ENCODE measurements at places on chromosomes 3 and 15.

GRCh38 chr3:177195242-177195991, 1.9 kb downstream of the TBL1XR1 start:
- no peak for DNase-seq

GRCh38 chr15:27175472-27176153, 204.6 kb downstream of the GABRG3 start:
- DNase-seq = no peak

DNA sequence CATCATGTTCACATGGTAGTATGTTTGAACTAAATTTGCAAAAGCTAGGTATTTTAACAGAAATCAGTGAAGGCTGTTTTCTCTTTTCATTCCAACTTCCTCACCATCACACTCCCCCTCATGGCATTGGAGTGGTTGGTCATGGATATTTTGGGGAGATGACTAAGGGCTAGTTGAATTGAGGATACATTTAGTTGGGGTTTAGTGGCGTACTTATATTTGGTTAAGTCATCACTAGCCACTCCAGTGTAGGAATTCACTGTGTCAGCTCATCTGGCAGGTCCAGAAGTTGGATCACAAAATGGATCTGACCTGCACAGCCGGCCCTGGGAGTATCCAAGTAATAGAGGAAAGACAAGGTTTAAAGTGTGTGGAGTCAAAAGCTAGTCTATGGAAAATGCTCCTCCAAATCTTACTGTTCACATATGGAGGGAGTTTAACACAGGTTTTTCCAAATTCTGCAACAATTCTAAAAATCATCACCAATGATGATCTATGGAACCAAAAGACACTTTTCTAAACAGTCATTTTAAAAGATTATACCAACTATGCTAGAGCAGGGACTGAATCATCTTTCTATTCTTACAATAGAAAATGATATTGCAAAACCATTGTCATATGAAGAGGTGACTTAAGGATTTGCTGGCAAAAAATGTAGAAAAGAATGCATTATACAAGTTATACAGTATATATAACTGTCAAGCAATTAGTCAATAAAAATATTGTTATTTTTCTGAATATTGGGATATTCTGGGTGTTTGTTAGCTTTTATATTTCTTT, 247.8 kb upstream of the PEX5L start:
- no peak for DNase-seq

GRCh38 chr3:10356461-10356981, 35.6 kb upstream of the SEC13 start:
- DNase-seq = no peak

DNA sequence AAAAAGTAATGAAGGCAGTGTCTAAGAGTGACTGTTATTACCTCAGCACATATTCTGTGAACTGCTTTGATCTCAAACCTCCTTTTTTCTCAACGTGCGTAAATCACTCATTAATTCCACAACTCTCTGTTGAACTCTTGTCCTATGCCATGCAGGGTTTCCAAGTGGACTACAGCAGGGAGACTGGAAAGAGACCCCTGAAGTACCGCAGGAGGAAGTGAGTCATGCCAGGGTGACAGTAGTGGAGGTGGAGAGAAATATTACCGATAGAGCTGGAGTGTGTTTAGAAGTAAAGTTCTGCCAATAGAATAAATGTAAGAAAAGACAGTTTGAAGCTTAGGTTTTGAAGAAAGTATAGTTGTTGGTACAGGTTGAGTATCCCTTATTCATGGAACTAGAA, 908.9 kb downstream of the ROBO1 start:
- DNase-seq = no peak

DNA sequence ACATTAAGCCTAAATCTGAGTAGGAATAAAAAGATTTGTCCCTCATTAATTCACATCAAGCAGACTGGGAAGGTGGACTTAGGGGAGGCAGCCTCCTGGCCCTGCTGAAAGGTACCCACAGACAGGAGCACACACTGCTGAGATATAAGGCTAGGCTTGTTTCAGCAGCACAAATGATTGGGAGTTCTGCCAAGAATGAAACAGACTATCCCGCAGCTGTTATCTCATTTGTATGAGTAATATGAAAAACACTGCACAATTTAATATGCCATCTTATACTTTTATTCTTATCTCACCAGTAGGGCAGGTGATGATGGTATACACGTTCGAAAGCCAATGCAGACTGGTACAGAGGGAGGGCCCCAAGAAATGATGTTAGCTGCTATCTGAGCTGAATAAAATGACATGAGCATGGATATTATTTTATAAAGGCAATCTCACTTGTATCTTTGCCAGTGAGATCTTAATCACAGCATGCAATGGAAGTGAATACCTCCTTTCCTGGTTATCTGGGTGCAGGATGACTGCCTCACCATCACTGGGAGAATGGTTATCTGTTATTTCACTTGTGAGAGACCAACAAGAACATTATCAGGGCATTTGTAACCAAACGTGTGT, 258.7 kb upstream of the PPP2R3A start:
- no peak for DNase-seq

DNA sequence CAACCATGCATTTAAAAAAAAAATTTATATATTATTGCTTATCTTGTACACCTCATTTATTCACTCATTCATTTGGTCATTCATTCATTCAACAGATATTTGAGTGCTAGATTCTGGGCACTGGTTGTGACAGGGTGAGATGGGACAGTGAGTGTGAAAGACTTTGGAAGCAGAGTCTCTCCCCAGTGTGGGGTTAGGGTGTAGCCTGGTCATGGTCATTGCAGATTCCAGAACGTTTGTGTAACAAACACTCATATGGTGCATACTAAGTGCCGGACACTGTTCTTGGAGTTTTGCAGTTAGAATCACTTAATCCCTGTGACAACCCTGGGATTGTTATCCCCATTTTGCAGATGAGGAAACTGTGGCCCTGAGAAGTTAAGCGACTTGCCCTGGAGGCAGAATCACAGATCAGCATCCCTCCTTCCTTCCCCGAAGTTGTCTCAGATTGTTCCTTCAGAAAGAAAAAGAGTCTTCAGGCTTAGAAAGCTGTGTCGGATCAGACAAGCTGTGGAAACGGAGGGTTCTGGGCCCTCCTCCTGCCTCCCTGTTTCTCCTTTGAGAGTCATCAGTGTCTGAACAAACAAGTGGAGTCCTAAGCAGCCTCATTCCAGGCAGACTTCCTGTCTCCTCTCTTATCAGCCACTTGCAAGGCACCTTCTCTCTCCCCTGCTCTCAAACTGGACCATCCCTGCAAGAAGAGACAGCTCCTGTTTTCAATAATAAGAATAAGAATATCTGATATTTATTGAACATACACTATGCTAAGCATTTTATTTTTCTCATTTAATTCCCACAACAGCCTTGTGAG, 6.3 kb downstream of the LOXL1 start:
- no peak for DNase-seq

GRCh38 chr3:82629937-82630336, 868.5 kb upstream of the GBE1 start:
- DNase-seq = no peak

DNA sequence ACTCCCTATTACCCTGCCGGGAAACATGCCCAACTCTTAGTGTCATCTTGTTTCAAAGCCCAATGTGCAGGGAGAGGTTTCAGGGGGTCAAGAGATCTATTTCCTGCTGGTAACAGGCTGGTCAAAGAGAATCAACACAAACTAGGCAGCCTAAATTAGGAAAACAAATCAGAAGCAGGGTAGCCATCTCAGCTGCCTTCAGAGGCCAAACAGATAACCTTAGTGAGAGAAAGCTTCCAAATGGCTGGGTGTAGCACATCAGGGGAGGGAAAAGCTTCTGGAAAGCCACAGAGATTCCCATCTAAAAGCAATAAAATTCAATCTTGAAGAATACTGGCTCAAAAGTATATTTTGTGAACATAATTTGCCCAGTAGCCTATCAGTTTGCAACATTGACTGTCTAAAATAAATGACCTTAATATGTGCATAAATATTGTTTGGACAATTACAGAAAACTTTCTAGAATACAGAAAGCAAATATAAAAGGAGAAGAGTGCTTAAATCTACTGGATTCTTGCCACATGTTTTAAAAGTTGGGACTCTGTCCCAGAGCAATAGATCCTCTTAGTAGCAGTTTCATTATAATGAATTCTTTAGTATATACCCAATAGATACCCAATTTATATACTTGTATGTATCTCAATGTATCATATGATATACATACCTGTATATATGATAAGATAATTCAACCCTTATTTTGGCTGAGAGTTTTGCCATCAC, 371.9 kb upstream of the RARB start:
- no peak for DNase-seq

GRCh38 chr3:187085021-187085666, 54.2 kb downstream of the RPL39L start:
- no peak for DNase-seq

- DNase-seq = no peak
Observed at GRCh38 chr3:107745354-107745753, 222.6 kb downstream of the BBX start.

- no peak for DNase-seq
Observed at GRCh38 chr3:9293076-9293475, 43.6 kb upstream of the SRGAP3 start.

DNA sequence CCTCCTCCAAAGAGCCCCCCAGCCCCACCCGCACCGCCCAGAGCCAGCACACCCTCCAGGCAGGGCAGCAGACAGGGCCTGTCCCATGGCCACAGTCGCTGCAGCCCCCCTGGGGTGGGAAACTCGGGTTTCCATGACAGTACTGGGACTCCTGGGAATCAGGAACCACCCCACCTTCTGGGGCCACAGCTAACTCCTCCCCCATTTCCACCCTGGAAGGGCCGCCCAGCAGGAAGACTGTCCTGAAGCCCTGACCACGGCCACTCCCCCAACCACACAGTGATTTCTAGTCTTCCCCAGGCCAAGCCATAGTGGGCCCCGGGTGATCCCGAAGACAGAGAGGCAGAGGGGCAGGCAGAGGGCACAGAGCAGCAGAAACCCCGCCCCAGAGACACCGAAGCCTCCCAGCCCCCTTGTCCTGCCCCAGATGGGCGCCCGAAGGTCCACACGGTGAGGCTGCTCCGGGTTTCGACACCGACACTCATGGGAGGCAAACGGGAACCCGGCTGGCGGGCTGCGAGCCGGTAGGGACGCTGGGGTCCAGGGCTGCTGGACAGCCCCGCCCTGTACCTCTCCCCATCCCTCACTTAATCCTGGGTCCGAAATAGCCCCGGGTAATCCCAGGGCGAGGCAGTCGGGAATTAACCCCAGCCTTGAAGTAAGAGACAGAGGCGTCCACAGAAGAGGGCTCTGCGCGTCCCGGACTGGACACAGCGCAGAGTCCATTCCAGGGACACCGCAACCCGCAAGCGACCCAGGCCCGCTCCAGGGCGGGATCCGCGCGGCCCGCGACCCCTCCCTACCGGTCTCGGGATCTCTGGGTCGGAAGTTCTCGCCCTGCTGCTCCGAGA, 138.4 kb downstream of the NUP210 start:
- no peak for DNase-seq

DNA sequence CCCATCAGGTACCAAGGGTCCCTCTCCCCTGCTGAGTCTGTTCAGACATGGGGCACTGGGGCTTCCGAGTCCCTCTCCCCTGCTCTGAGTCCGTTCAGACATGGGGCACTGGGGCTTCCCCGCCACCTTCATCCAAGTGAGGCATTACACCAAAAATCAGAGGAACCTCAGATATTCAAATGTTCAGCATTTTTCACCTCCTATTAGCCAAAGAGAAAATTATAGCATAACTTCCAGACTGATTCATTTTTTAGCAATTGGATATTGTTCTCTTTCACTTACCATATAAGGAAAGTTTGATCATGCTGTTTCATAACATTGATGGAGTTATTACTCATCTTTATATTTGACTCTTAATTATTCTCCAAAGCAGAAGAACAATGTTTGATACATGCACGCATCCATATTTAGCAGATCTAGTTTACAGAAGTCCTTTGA, 213.9 kb downstream of the MTHFS start:
- DNase-seq = no peak

- DNase-seq = no peak
Observed at GRCh38 chr3:119675188-119675874, 1.9 kb downstream of the COX17 start.

GRCh38 chr15:33675246-33675645, 293.1 kb upstream of the CHRM5 start:
- peak; percentile 37 for DNase-seq

- DNase-seq = no peak
Observed at GRCh38 chr15:47333734-47334133, 383.6 kb upstream of the SEMA6D start.

DNA sequence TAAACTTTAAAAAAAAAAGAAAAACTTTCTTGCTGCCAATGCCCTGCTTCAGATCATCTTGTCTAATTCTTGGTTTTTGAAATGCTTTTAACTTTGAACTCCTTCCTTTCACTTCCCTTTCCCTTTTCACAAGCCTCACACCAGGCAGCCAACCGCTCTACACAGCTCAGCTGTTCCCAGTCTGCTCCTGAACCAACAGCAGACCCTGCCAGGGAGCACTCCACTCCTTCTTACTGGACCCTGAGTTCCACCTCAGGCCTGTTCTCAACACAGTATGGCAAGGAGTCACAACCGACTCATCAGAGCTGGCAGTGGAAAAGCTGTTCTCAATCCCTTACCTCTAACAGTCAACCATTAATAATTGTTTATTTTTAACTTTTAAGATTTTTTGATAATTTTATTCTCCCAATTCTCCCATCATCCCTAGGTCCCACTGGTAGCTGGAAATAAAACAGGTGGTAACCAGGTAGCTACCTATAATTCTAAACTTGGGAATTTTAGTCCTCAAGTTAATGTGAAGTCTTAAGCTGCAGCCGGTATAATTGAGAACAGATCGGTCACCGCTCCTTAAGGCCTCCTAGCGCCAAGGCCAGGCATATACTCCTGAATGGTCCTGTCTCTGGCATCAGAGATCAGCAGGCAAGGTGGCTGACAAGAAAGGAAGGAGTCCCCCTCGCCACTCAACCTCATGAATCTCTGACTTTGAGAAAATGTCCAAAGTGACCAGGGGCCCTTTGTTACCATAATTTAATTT, 43.9 kb downstream of the BOC start:
- DNase-seq = no peak

DNA sequence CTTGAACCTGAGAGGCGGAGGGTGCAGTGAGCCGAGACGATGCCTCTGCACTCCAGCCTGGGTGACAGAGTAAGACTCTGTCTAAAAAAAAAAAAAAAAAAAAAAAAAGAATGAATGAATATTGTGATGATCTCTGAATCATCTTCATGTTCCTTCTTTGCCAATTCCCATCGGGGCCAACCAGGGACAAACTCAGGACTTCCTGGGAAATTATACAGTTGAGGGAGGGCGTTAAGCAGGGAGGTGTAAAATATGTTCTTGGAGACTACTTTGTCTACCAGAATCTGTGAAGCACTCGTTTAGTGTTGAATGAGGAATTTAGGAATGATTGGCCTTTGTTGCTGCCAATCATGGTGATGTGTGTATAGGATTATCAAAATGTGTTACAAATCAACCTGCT, 210.6 kb downstream of the PTPRG start:
- no peak for DNase-seq

DNA sequence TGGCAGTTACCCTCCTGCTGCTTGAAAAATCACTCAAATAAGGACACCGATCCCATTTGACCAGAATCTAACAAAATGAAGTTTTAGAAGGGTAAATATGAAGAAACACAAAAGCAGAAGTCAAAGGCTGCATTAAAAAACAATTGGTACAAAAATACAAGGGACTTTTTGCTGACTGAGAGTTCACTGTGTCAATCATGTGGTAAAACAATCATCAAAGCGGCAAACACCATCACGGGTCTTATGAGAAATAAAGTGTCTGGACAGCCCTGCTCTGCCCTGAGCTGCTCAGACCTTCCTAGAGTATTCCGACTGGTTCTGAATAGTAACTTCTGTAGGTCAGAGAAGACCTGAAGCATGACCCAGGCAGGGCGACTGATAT, 137.2 kb upstream of the RAD18 start:
- DNase-seq = peak; percentile 43
